H9 (cell line): ENCODE measurements at places on chromosomes 11 and 22.

DNA sequence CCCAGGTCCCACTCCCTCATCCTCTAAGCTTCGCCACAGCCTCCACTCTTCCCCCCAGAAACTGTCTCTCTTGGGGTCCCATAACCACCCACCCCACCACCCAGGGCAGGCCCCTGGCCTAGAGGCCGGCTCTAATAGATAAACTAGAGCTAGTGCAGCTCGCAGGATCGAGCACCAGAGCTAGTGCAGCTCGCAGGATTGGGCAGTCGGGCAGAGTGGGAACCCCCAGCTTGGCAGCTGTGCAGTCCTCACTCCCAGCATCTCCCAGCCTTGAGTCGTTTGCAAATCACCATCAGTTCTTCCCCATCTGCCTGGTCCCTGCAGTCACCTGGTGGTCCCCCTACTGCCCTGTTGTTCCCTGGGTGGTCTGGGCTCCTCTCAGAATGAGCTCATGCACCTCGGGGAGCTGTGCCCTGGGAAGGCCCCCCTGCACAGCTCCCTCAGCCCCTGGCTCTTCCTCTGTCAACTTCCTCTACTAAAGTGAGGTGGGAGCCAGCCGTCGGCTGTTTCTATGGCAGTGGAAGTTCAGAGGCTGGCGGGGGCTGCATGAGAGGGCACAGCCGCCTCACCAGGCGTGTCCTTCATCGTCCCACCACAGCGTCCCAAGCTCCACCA is 15.5 kb upstream of the SHANK2 start:
- DNase-seq: no peak

DNA sequence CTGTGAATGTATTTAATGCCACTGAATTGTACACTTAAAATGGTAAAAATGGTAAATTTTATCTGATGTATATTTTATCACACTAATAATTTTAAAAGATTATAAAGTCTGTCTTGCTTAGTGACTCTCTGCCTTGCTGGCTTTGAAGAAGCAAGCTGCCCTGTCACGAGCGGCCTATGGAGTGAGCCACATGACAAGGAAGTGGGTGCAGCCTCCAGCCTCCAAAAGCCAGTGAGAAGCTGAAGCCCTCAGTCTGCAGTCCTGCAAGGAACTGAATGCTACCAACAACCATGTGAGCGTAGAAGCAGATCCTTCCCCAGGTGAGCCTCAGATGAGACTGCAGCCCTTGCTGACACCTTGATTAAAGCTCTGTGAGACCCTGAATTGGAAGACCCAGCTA is 20.0 kb downstream of the C11orf24 start:
- no peak for DNase-seq

DNA sequence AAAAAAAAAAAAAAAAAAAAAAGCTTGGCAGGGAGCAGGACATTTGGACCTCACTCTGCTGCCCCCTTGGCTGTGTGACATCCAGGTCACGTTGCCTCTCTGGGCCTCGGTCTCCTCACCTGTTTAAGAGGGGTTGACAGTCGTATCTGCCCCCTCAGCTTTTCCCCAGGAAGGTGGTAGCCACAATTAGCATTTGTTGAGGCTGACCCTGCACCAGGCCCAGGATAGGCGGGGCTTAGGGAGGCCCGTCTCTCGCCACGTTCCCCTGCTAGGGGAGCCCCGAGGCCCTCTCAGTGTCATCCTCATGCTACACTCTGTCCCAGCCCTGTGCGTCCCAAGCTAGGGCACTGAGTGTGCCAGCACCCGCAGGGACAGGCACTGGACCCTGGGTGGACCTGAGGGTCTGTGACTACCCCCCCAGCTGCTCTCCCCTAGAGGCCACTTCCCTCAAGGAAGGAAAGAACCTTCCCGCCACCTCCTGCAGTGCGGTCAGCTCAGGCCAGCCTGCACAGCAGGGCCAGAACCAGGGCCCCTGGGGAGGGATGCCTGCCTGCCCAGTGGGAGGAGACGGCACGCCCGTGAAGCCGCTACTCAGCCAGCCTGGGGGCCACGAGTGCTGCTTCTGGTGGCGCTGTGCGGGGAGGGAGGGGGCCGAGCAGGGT is 38.5 kb upstream of the PPARA start:
- DNase-seq: peak; percentile 59

DNA sequence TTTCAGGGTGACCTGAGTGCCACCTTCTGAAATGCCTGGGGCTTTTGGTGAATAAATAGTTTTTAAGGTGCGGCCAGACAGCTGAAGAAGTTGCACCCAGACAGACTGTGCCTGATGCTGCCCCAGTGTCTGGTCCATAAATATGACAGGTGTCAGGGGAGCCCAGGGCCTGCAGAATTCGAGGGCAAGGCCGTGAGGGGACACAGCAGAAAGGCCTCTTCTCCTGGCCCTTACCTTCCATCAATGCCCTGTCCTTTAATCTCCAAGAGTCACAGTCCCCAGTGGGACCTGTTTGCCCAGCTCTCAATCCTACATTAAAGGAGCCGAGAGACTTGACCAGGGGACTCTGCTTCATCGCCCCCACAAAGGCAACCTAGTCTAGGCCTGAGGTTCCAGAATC is 45.7 kb downstream of the NAT10 start:
- no peak for DNase-seq

DNA sequence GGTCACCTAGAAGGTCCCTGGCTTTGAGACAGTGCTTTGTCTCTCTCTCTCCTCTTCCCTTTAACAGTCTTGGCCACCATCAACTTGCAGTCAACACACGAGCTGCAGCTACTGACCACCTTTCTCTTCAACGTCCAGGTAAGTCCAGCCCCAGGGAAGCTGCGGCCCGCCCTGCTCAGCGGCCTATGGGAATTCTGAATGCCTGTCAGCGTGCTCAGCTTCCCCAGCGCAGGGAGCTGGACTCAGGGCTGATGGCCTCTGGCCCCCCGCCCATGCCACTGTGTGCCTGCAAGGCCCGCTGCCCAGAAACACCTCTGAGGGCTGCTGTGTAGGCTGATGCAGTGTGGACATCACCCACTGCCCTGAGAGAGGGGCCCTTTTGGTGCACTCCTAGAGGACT is 32.5 kb downstream of the GLB1L2 start:
- no peak for DNase-seq

- no peak for DNase-seq
These were observed 33.5 kb downstream of the GDPD4 start for GRCh38 chr11:77267962-77268361.

DNA sequence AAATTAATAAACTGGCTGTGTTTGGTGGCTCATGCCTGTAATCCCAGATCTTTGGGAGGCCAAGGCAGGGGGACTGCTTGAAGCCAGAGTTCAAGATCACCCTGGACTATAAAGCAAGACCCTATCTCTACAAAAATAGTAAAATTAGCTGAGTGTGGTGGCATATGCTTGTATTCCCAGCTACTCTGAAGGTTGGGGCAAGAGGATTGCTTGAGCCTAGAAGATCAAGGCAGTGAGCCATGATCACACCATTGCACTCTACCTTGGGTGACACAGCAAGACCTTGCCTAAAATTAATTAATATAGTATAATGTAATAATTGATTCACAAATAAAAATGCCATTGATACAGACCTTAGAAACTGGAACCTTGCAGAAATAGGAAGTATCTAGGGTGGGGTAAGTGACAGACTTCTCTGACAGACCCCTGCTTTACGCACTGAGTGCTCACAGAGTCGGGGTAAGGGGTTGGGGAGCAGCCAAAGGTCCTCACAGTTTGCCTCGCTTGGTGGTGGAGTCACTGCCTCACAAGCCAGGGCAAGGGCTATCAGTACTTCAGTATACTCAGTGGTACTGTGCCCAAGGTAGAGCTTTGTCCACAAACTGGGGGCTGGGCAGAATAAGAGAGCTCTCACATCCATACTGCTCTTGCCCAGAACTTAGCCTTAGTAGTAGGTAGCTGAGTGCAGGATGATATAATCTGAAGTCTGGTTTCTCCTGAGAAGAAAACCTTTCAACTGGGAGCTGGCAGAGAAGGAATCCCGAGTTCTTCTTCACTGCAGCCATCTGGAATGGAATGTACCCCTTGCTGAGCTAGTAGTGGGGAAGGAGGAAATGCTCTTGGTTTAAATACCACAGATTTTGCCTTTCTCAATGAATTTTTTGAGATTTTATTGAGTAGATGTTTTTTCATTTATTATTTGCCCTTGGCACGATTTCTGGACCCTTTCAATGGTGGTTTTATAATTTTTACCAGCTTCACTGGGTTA is 65.5 kb downstream of the EMSY start:
- DNase-seq: peak; percentile 54

DNA sequence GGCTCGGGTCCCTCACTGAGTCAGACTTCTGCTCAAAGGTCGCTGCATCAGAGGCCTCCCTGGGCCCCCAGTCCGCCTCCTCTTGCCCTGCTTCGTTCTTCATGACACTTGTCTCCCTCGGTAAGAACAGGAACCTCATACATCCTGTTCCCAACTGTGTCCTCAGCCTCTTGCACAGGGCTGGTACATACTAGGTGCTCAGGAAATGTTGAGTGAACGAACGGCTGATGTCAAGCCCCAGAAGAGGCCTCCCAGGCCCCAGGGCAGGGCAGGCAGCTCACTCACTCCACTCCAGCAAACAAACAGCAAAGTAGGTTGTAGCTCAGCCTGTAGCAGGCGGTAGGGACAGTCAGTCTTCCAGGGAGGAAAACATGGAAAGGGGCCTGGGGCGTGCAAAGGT is 17.2 kb downstream of the SYNGR1 start:
- DNase-seq: no peak

DNA sequence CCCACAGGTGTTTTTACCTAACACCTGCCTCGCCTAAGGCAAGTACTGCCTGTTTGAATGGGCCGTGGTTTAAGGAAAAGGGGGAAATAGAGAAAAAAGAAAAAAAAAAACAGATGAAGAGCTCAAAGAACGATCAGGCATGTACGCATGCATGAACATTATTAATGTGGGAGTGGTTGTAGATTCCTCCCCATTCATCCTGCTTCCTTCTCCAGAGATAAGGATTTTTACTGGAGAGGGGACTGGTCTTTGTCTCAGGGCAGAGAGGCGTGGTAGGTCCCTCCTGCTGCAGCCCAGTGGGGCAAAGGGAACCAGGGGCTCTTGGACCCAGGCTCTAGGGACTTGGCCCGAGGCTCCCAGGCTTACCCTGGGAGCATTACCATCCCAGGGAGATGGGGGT is 23.1 kb downstream of the RPS6KA4 start:
- DNase-seq: no peak

DNA sequence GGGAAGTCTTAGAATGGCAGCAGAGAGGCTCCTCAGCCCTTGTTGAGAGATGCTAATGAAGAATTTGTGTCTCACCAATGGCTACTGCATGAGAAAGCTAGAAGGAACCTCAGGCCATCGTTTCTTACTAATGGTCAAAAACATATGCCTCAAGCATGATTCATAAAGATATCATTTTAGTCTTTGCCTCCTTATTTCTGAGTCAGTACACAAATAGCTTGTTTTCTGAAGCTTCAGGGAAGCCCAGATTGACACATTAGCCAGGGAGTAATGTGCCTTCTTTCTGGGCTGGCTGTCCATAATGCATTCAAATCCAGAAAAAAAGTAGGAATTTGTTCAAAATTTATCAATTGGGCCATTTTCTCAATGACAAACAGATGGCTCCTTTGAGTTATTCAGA is 169.4 kb upstream of the ZBED5 start:
- no peak for DNase-seq

- peak; percentile 24 for DNase-seq
These were observed 32.2 kb downstream of the GNB1L start for GRCh38 chr22:19822301-19823117.

DNA sequence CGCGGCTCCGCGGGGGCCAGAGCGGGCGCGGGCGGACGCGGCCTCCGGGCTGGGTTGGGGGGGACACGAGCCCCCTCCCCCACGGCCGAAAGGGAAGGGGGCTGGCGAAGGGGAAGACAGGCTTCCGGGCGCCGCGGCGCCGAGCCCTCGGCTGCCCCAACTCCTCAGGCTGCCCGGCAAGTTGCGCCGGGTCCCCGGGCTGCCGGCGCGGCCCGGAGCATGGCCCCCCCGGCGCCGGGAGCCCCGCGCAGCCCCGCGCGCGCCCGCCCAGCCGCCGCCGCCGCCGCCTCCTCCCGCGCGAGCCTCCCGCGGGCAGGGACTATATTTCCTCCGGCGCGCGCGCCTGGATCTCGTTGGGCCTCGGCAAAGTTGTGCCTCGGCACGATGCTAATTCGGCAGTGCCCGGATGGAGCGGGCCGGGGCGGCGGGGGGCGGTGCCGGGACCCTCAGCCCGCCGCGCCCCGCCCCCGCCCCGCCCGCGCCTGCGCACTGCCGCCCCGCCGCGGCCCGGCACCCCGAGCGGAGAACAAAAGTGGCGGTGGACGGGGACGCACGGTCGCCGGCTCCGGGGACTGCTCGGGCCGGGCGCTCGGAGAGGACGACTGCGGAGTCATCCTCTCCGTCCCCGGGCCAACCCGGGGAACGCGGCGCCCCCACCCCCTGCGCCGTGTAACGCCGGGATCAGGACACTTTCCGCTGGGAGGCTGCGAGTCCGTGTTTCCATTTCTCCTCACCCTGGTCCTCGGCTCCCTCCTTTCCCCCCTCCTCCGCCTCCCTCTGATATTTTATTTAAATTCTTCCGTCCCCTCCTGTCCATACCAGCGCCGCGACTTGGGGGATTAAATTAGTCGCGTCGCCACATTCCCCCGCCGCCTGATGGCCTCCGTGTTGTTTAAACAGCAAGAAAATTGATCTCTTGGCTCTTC is at the start of gene PHF21B:
Gene PHF21B, minus strand, starts transcription at position 400 of the 926 bp plus-strand sequence. CDS start 456 bp downstream, outside the sequence.
- peak; percentile 82 for DNase-seq

DNA sequence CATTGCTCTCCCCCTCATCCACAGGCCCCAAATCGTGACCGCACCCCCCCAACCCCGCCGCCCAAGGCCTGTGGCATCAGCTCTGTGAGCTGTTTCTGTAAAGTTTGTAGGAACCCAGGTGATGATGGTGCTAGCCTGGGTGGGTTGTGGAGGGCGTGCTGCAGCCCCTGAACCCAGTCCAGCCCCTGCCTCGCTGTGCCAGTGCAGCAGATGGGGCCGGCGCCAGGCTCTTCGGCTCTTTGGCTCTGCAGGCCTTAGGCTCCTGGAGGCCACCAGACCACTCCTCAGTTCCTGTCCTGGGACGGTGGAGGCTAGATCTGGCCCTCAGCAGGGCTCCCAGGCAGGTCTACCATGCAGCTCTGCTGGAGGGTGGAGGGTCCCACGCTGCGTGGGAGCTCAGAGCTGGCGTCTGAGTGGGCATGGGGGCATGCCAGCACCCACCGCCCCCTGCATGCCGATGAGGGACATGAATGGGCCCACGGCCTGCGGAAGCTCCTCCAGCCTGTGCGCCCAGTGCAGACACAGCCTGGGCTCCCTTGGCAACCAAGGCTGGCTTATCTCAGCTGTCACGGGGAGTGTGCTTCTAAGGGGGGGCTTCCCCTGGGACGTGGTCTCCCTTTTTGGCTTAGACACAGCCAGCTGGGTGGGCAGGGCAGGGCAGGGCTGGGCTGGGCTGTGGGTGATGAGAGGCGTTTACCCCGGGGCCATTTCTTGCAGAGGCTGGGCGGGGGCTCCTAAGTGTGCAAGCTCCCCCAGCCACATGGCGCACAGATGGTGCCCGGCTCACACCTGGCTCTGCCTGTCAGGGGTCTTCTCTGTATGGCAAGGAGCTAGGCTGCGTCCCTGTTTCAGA is 1187.6 kb downstream of the BRD1 start:
- no peak for DNase-seq
